ENCODE measurements at places on chromosomes 7 and 10. TPM values are rescaled to one million over a fixed set of nuclear protein-coding genes. Genes with fewer than 3 reads are reported as not detected.

Gene ADGRA1
- not detected for total RNA-seq

GRCh38 chr10:124672181-124672638 lies 72.0 kb downstream of the FAM53B start:
- peaks cover 66% of the 10 kb centered on the region for H3K4me1 ChIP-seq
- DNase-seq: no peak
- no peaks in the 10 kb centered on the region for H3K27me3 ChIP-seq
- H3K4me3 ChIP-seq: no peak overlapping the region
- peaks cover 2% of the 10 kb centered on the region for H3K36me3 ChIP-seq

DNA sequence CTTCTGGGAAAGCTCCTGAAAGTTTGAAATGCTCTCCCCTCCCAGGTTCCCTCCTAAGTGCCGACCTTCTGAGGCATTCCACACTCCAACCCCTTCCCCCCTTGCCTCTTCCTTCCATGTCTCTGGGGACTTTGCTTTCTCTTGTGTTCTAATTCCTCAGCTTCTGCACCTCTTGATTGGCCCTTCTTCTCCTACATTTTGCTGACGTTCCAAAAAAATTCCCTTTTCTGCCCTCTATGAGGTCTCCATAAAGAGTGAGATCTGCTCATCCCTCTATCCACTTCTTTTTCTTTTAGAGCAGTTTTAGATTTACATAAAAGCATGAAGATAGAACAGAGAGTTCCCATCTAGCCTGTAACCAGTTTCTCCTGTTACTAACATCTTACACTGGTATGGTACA lies 22.3 kb downstream of the FOXI2 start:
- no peaks in the 10 kb centered on the region for H3K4me1 ChIP-seq
- no peak overlapping the region for H3K27ac ChIP-seq
- no peaks in the 10 kb centered on the region for H3K36me3 ChIP-seq
- DNase-seq: no peak
- H3K27me3 ChIP-seq: peaks cover 2% of the 10 kb centered on the region

DNA sequence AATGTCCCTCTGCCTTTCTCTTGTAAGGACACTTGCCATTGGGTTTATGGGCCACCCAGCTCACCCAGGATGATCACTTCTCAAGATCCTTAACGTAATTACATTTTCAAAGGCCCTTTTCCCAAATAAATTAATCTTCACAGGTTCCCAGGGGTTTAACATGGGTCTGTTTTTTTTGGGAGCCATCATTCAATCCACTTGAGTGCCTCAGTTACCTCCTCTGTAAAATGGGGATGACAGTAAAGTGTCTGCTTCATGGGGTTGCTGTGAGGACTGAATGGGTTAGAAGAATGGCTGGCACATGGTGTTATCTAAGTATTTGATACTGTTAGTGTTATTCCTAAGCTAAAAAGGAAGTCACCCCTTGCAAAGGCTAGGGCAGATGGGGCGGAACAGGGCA lies 7.4 kb downstream of the C10orf105 start:
- H3K27me3 ChIP-seq: no peaks in the 10 kb centered on the region
- H3K36me3 ChIP-seq: no peaks in the 10 kb centered on the region
- no peak for DNase-seq
- peaks cover 55% of the 10 kb centered on the region for H3K4me1 ChIP-seq

DNA sequence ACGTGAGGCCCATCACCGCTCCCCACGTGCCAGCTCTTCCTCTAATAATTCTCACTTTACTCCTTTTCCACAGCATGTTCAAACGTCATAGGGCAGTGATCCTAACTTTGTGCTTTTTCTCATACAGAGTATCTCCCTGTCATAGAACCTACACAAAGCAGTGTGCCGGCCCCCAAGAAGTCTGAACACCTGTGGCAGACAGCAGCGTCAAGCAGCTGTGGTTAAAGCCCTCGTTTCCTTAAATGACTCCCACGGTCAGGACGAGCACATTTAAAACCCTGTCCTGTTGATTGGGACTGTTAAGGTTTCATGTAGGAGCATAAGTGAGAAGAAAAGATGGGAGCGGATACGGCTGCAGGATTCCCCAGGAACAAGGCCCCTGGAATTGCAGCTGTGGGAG lies 267.2 kb downstream of the DIP2C start:
- H3K27me3 ChIP-seq: no peaks in the 10 kb centered on the region
- no peak overlapping the region for H3K27ac ChIP-seq
- H3K4me3 ChIP-seq: no peak overlapping the region
- H3K36me3 ChIP-seq: no peaks in the 10 kb centered on the region
- H3K4me1 ChIP-seq: peaks cover 4% of the 10 kb centered on the region

GRCh38 chr7:154776350-154776749 lies 226.6 kb downstream of the PAXIP1 start:
- no peaks in the 10 kb centered on the region for H3K4me1 ChIP-seq
- H3K36me3 ChIP-seq: no peaks in the 10 kb centered on the region
- DNase-seq: no peak
- no peaks in the 10 kb centered on the region for H3K27me3 ChIP-seq
- H3K4me3 ChIP-seq: no peak overlapping the region
- H3K27ac ChIP-seq: no peak overlapping the region

Measured in activated naive CD8-positive, alpha-beta T cell treated with anti-CD3 and anti-CD28 coated beads for 36 hours (primary cell).